ENCODE measurements at places on chromosomes 6 and 20.

- no peak for DNase-seq
Measured at GRCh38 chr20:59055302-59055701, 12.7 kb upstream of the PRELID3B start.

- no peak for DNase-seq
Measured at GRCh38 chr6:113833537-113833936, 23.6 kb upstream of the MARCKS start.

GRCh38 chr6:148530394-148530953 lies 187.8 kb downstream of the SASH1 start:
- DNase-seq: no peak

GRCh38 chr20:19786311-19786710 lies 28.3 kb downstream of the RIN2 start:
- DNase-seq: no peak

DNA sequence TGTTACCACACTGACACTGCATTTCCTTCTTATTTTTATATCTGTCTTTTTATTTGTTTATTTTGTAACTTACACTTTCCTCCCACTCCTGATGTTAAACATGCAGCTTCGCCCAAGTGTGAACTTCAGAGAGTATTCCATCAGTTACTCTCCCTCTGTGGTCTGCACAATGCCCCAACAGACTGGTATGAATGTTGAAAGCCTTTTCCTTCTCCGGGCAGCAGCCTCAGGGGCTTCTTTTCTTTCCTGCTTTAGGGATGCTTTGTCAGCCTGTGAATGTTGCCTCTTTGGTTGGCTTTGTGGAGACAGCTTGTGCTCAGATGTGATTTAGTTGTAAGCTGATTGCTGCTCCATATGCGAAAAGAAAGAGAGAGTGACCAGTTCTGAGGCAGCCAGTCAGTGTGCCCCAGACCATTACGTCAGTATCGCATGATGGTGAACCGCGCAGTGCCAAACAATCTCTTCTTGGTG lies 44.0 kb downstream of the SMPDL3A start:
- no peak for DNase-seq

GRCh38 chr20:36975099-36975818 lies 23.8 kb upstream of the SAMHD1 start:
- DNase-seq: no peak

DNA sequence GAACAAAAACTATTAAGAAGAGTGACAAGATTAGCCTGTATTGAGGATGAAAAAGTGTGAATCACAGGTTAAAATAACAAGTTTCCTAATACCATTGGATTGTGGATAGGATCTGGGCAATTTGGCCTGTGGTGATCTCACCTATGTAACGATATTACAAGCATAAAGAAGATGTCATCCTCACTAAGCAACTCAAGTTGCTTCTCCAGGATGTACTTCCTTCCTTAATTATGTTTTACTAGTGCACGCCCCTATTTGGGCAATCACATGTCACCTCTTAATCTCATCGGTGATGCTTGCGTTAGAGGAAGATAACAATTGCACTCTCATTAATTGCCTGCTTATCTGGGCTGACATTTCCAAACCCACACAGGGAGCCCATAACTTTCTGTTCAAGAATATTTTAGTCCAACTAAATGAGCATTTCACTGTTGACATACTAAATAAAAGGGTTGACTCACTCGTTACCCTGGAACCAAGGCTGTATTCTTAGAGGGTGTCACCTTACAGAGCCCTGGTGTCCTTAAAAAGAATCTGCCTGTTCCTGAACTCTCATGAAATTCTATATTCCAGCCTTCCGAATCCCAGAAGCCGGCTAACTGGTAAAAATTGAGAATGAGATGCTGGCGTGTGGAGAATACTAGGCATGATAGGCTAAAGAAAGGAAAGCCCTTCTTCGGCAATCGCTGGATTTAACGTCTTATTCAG lies 88.2 kb upstream of the ATXN1 start:
- no peak for DNase-seq

GRCh38 chr6:36283608-36284007 lies 13.7 kb downstream of the PNPLA1 start:
- DNase-seq: no peak

DNA sequence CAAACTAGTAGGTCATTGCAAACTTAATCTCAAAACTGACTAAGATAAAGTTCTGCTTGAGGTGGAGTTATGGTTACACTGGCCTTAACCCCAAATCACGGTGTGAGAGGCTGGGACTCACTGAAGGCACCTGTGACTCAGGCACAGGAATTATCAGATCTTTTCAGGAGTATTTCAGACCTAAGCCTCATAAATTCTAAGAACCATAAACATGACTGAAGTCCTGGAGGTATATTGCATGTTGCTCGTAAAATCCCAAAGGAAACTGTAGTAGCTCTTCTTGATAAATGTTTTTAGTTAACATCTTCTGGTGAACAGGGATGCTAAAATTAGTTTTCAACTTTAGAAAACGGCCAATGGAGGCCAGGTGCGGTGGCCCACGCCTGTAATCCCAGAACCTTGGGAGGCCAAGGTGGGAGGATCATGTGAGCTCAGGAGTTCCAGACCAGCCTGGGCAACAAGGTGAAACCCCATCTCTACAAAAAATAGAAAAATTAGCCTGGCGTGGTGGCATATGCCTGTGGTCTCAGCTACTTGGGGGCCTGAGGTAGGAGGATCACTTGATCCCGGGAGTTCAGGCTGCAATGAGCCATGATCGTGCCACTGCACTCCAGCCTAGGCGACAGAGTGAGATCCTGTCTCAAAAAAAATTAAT lies 36.5 kb downstream of the DZANK1 start:
- no peak for DNase-seq

- no peak for DNase-seq
Measured at GRCh38 chr20:19265646-19266374, 53.4 kb downstream of the SLC24A3 start.

GRCh38 chr6:37277001-37277409 lies 19.1 kb upstream of the TMEM217 start:
- no peak for DNase-seq
